ENCODE measurements at places on chromosomes 1 and 21.

DNA sequence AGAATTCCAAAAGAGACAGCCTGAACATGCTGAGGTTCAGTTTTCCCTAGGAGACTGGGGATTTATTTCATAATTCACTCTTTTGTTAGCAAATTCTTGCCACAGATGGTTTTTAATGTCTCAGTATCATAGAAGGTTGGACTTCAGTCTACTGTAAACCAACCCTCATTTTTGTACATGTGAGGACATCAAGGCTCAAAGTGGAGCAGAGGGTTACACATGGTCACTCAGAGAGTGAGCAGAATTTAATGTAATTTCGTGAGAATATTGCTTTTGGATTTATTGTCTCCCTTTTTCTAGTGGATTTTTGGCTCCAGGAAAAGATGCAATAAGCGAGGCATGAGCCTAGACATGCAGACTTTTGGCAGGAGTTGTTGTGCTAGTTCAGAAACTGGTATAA lies 210.8 kb upstream of the JUN start:
- DNase-seq = no peak

DNA sequence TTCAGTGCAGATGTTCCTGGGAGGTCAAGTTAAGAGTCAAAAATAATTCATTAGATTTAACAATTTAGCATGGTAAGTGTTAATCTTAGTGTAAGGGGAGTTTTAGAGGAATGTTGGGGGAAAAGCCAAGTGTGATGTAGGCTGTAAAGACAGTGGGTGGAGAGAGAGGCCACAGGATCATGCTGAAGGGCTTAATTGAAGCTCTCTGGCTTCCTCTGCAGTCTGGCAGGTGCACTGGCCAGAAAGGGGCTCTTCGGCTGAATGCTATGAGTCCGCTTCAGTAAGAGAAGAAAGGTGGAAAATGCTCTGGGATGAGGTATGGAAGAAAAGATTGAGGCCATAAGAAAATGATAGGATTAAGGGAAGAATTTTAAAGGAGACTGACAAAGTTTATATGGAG lies 3.0 kb downstream of the BRDT start:
- no peak for DNase-seq

DNA sequence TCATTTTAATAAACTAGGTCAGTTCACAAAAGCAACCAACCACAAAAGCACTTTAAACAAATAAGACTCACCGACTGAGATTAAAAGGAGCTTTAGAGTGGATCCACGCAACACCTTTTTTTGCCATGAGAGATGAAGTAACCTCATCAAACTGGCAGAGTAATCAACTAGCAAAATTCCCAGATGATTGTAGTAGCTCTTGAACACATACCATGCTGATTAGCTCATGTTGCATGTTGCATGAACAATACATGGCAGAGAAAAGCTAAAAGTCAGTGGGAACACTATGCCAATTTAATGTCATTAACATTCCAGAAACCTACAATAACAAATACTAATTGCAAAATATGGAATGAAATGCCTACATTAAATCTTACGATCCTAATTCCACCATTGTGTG lies 4.1 kb downstream of the WARS2 start:
- peak; percentile 77 for DNase-seq

DNA sequence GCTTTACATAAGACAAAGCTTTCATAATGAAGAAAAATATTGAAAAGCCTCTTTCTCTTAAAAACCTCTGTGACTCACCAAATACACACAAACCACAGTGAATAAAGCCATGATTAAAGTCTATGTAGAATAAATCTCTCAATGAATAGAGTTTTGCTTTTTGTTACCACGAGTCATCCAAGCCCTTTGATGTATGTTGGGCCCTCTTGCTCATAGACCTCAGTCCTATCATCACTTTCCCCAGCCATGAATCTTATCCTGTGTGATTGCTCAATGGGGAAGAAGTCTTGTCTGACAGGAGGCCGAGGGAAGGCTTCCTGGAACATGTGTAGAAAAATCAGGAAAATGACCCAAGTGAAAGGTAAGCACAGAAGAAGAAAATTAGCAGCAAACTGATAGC lies 60.8 kb downstream of the NGF start:
- DNase-seq = peak; percentile 72

GRCh38 chr1:212518188-212519054 lies 85.7 kb downstream of the NENF start:
- peak; percentile 88 for DNase-seq

DNA sequence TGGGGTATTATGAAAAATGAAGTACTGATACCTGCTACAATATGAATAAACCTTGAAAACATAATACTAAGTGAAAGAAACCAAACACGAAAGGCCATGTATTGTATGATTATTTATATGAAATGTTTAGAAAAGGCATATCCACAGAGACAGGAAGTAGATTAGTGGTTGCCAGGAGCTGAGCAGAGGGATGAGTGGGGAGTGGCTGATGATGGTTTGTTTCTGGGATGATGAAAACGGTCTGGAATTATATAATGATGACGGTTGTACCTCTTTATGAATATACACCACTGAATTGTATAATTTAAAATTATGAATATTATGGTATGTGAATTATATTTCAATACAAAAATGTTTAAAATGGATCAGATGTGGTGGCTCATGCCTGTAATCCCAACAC lies 63.8 kb upstream of the MPC2 start:
- DNase-seq = no peak

Measured in Daoy (cell line).